ENCODE measurements at places on chromosomes 4 and X.

DNA sequence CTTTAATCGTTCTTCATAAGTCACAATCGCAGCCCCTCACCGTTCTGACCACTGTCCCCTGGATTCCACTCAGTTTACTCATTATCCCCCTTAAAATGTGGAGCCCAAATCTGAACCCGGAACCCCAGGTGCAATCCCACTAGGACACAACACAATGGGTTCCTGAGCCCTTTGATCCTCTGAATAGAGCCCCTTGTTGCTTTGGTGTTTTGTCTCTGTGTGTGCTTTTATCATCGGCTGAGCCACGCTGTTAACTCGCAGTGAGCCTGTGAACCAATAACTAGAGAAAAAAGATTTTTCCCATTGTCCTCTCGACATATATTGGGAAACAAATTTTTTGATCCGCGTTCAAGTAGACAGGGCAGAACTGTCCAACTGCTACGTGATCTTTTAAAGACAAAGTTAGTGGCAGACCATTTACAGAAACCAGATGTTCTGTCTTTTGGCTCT is 617 bp upstream of the PDHA1 start:
- DNase-seq, result no peak

DNA sequence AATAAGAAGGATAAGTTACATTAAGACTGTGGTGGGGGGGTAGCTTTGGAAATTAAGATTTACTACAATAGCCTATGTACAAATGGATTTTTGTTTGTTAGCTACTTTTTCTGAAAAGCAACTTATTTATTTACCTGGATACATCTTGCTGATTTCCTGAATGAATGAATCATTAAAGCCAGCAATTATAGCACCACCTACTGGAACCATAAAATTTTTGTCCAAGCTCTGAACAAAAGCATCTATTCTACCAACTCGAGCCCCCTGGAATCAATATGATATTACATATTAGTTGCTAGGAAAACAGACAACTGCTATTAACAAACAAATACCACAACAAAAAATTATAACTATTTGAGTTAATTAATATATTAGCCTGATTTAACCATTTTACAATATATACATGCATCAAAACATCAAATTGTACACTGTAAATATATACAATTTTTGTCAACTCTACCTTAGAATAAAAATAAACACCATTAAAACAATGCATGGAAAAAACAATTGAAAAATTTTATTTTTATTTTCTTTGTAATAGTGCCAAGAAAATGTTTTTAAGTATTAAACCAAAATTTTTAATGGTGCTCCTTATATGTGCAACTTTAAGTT is 15.3 kb downstream of the SEPSECS start:
- no peak for DNase-seq

- DNase-seq, result no peak
These were observed 382.8 kb upstream of the CTSO start for GRCh38 chr4:156336511-156336910.

DNA sequence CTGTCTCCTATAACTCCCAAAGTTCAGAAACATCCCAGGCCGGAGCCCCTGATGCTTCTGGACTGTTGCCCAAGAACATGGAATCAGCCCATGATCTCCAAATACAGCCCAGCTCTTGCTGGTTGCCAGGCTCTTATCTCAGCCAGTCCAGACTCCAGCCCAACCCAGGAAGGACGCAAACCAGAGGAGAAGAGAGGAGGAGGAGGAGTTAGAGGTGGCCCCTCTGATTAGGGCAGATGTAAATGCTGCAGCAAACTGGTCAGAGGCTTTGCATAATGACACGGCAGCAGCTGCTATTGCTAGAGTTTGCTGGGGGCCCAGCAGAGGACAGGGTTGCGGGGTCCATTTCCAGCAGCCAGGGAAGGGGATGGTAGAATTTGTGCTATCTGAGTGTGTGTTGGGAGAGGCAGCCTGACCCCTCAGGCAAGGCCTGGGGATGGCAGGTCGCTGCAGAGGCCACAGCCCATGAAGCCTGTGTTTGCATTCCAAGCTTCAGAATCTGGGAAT is 4.2 kb upstream of the OTUD5 start:
- DNase-seq, result no peak

DNA sequence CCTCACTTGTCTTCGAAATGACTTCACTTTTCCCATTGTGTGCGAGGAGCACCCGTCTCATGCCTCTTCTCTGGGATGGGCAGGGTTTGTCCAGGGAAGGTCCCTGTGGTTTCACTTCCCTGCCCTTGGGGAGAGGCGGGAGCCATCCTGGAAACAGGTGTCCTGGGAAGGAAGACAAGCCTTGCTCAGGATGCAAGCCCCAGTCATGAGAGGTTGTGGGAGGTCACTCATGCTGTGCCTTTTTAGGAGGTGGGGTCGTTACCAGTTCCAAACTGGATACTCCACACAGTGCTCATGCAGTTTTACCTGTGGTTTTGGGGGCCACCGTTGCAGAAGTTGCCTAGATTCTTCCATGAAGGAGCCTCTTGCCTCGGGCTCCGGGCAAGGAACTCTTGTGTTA is 3.8 kb downstream of the RGS12 start:
- DNase-seq, result no peak

DNA sequence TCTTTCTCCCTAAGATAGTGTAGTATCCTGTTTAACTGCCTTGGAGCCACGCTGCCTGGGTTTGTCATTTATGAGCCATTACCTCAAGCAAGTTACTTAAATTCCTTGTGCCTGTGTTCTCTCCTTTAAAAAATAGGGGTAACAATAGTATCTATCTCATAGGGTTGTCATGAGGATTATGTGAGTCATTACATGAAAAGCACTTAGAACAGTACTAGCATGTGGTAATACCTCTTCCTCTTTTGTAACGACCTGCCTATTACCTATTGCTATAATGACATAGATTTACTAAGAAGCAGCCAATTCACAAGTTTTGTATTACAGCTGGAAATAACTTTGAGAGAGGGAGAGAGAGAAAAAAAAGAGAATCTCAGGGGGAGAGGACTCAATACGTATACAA is 834.7 kb downstream of the RAPGEF2 start:
- peak; percentile 27 for DNase-seq

GRCh38 chr4:7148337-7148736 is 44.0 kb upstream of the SORCS2 start:
- no peak for DNase-seq

DNA sequence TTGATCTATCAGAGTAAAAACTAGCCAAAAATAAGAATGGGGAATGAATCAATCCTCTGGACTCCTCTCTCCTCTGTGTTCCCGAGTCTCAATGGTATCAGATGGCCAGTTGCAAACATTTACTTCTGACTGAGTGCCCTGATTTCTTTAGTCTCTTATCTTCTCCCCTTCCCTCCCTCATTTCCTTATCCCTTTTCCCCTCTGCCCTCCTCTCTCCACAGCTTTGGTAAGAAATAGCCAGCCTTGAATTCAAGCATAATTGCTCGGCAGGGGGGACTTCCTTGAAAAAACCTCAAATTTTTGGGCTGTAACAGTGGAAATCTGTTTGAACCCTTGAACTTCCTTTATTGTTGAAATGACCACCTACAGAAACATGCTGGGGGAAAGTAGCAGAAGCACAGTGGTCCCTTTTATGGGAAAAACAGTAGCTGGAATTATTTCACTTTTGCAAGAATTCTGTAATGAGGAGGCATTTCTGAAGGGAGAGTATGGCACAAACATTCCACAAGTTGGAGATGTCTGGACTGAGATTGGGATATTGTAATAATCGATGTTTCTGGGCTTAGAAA is 40.3 kb downstream of the NHS start:
- no peak for DNase-seq

GRCh38 chrX:72540318-72540717 is 32.3 kb downstream of the HDAC8 start:
- DNase-seq, result no peak
